Psoas muscle (tissue), 8 donors: ENCODE measurements at places on chromosomes 11 and 22. TPM values are rescaled to one million over a fixed set of nuclear protein-coding genes. Genes with fewer than 3 reads are reported as not detected.

- DNase-seq: no peak
These were observed 13.6 kb downstream of the NPTXR start for GRCh38 chr22:38830026-38830844.

DNA sequence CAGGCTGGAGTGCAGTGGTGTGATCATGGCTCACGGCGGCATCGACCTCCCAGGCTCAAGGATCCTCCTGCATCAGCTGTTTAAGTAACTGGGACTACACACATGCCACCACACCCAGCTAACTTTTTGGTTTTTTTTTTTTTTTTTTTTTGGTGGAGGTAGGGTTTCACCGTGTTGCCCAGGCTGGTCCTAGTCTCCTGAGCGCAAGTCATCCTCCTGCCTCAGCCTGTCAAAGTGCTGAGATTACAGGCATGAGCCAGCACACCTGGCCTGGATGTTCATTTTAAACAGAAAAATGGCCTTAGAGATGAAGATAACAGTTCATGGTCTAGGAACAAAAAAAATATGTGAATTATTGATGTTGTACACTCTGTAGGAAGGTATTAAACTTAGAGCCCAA lies 13.6 kb upstream of the SLC25A18 start:
- no peak for DNase-seq

- DNase-seq: no peak
These were observed 180.2 kb downstream of the CHST1 start for GRCh38 chr11:45485070-45485707.

DNA sequence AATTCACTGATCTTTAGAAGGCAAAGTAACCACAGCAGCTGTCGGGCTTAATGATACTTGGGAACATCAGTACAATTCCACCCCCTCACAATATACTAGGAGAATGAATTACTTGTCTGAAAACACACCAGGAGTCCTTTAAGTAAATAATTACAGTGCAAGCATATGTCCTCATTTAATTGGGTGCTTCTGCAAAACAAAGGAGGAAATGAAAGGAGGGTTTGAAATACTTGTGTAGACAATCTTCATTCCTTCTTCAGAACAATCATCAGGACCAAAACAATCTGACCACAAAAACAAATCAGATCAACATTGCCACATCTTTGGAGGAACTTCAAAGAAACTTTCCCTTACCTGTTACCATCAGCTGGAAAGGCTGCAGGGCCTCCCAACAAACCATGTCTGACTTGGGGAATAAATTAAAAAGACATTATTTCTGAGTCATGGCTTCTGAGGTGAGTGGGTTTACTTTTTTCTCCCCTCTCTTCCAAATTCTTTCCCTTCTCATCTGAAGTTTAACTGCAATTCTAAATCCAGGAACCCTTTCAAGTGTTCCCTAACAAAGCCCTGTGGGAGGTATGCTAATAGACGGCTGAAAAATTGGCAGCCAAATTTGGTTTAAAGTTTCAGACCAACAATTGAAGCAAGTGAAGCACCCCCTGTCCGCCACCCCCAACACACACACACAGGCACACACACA lies 12.5 kb upstream of the CCDC117 start:
- no peak for DNase-seq

- no peak for DNase-seq
These were observed 21.4 kb downstream of the RNF141 start for GRCh38 chr11:10519630-10520029.

- no peak for DNase-seq
These were observed 72.1 kb downstream of the PTPRJ start for GRCh38 chr11:48052183-48053044.

DNA sequence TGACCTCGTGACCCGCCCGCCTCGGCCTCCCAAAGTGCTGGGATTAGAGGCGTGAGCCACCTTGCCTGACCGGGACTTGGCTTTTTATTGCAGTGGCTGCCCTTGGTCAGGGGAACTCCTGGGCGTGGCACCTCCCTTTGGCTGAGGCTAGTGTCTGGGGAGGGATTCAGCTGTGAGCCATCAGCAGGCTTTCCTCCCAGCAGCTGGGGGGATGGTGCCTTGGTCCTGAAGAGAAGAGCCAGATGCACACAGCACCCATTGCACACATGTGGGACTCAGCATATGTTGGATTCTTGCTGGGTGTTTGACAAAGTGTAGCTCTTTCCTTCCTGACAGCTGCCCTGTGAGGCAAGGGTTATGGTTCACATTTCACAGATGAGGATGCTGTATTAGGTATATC lies 8.4 kb downstream of the CYTH4 start:
- DNase-seq: no peak

- DNase-seq: no peak
These were observed 1.1 kb upstream of the SHISA8 start for GRCh38 chr22:41915786-41916493.

- DNase-seq: no peak
These were observed 4.5 kb downstream of the XRCC6 start for GRCh38 chr22:41625577-41625976.

GRCh38 chr22:44930016-44930710 lies 79.6 kb downstream of the PHF21B start:
- peak; percentile 26 for DNase-seq

DNA sequence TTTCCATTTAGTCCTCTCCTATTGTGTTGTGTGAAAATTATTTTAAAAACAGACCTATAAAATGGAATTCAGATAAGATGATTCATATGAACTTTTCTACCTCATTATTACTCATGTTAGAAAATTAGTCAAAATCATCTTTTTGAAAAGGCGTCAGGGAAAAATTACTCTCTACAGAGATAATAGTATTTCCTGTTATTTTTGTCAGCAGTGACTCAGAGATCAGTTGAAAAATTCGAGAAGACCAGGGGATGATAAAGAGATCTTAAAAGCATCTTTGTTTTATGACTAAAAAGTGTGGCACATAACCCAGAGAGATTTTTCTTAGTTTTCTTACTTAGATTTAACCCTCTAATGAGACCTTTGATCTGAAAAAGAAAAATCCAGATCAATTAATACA lies 157.9 kb upstream of the CARD18 start:
- no peak for DNase-seq

DNA sequence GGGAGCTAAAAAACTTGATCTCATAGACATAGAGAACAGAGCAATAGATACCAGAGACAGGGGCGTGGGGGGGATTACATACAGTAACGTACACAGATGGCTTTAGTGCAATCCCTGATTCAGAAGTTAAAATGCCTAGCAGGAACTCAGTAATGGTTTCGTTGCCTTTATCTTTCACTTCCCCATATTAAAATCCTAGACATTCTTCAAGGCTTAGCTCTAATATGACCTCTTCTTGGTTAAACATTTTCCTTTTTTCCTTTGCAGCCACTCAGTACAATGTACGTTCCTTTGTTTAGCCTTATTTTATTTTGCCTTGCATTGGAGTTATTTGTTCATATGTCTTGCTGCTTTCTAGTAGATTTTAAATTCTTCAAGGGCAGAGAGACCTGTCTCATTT lies 104.9 kb downstream of the C11orf87 start:
- DNase-seq: no peak

DNA sequence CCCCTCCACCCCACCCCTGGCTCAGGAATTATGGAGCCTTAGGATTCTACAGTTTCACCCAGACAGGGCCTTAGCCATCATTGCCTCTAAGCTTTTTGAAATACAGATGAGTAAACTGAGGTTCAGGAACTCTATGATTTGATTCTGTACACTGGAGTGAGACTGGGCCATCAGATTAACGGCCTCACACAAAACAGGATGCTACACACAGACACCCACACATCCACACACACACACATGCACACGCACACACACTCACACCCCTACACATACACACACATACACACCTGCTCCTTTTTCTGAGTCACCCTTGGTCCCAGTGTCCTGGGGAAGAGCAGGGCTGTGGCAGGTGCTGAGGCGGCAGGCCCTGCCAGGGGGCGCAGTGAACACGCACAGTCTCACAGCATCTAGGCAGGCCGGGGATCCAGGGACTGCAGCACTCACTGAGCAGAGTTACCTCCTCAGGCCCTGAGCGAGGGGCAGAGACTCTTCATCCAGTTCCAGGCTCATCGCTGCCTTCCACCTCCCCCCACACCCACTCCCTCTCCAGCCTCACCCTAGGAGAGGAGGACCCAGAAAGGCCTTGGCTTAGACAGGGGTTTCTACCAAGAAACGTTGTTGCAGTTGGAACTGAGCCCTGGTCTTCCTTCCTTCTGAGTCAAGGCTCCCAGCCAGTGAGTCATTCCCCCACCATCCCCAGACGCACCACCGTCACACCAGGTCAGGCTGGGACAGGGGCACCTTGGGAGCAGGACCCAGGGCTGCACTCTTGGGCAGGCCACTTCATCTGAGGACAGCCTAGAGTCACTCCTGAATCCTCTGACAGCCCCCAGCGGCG lies 89.8 kb upstream of the PARVA start:
- peak; percentile 67 for DNase-seq

DNA sequence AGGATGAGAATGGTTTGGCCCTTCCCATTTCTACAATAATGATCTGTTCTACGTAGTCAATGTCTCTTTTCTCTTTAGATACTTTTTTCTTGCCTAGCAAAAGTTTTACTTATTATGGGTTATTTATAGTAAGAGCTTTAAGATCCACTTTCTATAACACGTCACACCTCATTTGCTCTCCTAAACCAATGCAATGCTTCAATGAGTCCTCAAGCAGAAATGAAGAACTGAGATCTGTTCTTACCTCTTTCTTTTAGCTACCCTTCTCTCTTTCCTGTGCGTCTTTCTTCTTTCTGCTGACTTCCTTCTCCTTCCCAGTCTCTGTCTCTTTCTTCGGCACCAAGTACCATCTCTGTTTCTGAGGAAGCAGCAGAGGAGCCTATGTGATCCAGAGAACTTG lies 61.8 kb downstream of the SNX19 start:
- DNase-seq: no peak

DNA sequence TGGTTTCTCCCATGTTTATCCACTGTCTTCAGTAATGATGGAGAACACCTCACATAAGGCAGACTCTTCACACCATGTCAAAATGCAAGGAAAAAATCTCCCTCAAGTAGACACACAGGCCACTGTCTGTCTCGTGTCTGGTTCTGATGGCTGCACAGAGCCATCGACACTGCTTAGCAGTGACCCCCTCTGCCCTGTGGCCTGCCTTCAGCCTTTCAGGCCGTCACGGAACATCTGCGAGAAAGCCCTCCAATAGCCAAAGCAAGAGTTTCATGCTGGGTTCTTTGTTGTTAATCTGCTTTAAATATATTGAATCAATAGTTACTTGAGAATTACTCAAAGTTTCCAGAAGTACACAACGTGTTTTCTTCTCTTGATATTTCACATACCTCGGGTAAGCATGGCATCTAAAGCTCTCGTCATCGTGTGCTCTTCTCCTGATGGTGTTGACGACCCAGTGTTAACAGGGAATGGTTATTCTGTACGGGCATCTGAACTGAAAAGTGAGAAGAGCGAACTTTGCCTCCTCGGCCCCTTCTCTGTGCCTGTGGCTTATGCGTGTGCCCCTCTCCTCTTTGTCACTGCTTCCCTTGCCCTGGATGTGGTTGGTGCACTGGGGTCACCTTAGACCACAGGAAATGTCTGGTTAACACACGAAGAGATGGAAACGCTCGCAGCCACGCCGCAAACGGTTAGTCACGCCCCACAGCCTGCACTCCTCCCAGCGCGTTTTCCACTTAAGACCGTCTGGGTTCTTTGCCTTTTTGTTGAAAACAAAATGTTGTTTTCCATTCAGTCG lies 33.4 kb upstream of the CTTN start:
- no peak for DNase-seq

- DNase-seq: no peak
These were observed 2.4 kb downstream of the OOSP4A start for GRCh38 chr11:59966201-59966600.

The DAGLA gene
- total RNA-seq: 3.3 TPM

The SNX15 gene
- total RNA-seq: 21.7 TPM

The GRIK4 gene
- total RNA-seq: not detected

The PNPLA3 gene
- total RNA-seq: 3.3 TPM

The SLC7A4 gene
- not detected for total RNA-seq

The MMP27 gene
- total RNA-seq: not detected

The CLTCL1 gene
- 130 TPM for total RNA-seq

The RAB38 gene
- not detected for total RNA-seq
